Mucosa of descending colon (tissue), 3 donors: ENCODE measurements at places on chromosomes 12 and 14. TPM values are rescaled to one million over a fixed set of nuclear protein-coding genes. Genes with fewer than 3 reads are reported as not detected.

DNA sequence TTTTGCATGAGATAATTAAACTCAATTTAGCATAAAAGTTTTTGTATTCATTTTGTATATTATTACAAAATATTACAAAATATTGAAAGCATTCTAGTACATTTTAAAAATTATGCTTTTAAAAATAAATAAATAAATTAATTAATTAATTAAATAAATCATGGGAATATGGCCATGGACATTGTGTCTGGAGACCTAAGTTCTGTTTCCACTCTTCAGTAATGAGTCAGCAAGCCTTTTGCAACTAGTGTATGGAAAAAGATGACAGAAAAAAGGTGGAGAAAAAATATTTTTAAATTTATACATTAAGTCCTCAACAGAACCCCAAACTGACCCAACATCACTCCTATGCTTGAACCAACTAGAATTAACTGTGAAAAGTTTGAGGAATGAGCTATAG lies 1187.5 kb upstream of the USP15 start:
- DNase-seq: no peak

GRCh38 chr12:59113831-59114615 lies 193.7 kb upstream of the LRIG3 start:
- DNase-seq: peak; percentile 75

DNA sequence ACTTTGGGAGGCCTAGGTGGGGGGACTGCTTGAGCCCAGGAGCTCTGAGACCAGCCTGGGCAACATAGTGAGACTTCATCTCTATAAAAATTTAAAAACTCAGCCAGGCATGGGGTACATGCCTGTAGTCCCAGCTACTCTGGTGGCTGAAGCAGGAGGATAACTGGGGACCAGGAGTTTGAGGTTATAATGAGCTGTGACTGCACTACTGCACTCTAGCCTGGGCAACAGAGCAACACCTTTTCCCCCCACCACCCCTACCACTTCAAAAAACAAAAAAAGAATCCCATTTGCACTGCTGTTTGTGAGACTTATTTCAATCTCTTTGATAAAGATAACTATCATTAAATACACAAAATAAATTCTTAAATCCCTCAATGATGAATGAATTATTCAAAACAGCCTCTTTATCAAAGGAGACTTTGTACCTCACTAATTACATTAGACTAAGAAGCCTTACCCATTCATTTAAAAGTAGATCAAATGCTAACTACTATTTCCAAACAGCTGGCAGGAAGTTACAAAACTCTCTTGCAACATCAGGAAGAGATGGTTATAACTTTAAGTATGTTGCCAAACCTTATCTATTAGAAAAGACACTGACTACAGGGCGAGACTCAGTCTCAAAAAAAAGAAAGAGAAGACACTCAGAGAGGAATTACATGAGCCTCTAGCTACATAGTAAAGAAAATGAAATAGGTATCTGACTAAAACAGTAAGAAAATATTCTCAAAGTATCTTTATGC lies 14.7 kb downstream of the BLTP3B start:
- no peak for DNase-seq

DNA sequence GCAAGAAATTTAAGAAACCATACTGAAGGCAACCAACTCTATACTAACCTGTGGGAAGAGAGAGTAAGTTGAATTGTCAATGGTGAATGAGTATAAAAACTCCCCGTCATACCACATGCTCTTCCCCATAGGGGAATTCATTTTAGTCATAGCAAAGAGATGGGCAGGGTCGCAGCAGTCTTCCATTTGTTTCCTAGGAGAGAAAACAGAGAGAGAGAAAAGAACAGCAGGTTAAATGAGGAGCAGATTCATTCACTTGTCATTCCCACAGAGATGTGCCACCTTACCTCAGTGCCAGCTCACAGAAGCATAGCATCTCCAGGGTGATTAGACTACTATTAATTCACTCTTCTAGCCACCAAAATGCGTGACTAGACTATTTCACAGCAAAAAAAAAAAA lies 47.4 kb downstream of the ST8SIA1 start:
- DNase-seq: no peak

- no peak for DNase-seq
Observed at GRCh38 chr12:120119271-120119973, 2.9 kb upstream of the RAB35 start.

DNA sequence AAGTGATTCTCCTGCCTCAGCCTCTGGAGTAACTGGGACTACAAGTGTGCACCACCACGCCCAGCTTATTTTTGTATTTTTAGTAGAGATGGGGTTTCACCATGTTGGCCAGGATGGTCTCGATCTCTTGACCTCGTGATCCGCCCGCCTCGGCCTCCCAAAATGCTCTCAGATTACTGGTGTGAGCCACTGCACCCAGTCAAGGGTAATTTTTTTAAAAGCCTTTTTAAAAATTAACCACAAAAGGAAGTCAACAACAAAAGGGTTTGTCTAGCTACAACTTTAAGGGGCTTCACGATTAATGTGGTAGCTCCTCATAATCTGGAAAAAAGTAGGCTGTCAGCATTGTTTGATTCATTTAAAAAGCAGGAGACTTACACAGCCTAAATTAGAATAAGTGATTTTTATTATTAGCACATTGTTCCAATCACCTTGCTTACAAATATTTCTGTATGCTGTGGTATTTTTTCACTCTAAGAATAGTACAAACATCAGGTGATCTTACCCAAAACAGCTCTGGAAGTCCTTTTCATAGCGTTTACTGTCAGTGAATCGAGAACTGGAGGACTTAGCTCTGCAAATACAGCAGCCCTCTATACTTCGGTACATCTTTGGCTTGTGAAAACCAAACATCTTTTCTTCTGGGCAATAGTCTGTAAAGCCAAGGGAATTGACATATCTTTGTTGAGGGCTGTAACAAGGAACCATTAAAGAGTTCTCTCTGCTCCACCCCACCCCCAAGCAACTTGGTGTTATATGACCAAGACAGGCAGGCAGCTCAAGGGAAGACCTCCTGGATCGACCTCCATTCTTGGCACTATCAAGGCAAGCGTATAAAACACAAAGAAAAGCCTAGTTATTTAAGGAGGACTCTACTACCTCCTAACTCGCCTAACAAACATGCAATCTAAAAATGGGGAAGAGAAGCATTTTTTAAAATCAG lies 28.1 kb downstream of the SINHCAF start:
- DNase-seq: no peak

DNA sequence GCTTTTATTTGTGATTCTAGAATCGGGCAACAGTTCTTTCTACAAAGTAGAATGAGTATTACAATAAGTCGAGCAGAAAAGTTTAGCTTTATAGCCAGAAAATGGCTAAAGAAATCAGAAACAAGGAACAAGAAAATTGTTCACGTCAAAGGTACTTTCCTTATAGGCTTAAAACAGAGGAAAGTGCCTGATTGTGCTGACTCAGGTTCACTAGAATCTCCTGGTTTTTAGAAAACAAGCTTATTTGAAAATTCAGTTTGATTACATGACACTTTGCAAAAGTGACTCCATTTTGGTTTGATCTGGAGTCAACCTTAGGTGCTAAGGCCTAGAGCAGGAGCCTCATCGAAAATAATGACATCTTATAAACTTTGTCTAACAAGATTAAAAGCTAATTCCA lies 564.7 kb upstream of the FLRT2 start:
- DNase-seq: no peak

- no peak for DNase-seq
Observed at GRCh38 chr14:47596232-47596631, 79.2 kb downstream of the MDGA2 start.

DNA sequence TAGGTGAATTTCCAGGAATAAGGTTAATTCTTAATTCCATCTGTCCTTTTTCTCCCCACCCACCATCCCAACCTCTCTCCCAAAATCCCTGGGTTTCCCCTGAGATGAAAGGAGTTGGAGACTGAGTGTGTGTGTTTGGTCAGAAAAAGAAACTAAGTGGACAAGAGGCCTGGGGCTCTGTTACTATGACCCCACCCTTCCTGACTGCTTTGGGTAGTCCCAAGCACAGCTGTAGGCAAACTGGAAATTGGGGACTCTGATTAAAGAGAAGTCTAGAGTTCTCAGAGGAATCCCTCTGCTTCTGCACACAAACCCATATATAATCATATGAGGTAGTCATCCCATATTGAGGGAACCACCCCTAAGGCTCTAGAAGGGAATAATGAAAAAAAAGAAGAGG lies 7.0 kb upstream of the HOXC12 start:
- DNase-seq: no peak

GRCh38 chr14:93903342-93904184 lies 23.6 kb upstream of the FAM181A start:
- DNase-seq: no peak

DNA sequence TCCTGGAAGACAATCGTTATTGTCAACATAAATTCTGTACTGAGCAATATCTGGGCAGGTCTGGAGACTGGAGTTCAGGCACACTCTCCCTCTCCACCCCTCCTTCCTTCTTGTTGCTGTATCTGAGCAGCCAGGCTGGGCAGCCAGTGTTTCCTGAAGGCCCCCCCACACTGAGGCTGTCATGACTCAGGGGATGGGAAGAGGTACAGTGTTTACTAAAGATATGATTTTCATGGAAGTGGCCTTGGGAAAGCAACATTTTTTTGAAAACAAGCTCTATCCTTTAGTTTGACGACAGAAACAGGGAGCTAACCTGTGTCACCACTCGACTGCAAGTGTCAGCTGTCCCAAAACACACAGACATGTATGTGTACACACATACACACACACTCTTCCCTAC lies 1485.4 kb upstream of the TMEM132C start:
- DNase-seq: no peak

DNA sequence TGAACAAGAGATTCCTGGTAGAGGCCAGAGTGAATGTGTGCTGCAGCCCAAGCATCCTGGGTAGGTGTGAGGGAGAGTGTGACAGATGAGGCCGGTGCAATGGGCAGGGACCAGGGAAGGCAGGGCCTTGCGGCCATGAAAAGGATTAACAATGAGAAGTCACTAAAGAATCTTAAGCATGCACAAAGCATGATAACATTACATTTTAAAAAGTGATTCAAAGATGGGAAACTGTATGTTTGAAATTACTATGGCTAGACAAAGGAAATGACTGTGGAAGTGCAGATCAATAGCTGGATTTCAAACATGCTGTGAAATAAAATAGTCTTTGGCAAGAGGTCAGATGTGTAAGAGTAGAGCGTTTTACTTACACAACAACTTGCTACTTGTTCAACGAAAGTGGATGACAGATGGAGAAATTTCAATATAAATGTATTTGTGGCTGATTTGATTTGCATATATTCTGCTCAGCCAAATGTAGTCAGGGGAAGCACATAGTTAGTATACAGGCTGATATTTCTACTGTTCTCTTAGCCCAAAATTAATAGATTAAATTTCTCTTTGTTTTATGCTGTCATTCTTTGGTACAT lies 175.5 kb downstream of the CCDC59 start:
- no peak for DNase-seq

- no peak for DNase-seq
Observed at GRCh38 chr12:79327465-79327864, 363.3 kb downstream of the PAWR start.

EFS gene
- total RNA-seq: 16.6 TPM

TRMT61A gene
- total RNA-seq: 23.7 TPM

PAPOLA gene
- 146 TPM for total RNA-seq

AICDA gene
- total RNA-seq: not detected

FRMD6 gene
- 39.1 TPM for total RNA-seq

RILPL1 gene
- total RNA-seq: 17.8 TPM
